ENCODE measurements at places on chromosomes 5 and 9. TPM values are rescaled to one million over a fixed set of nuclear protein-coding genes. Genes with fewer than 3 reads are reported as not detected.

The TMEM215 gene
- polyA plus RNA-seq: not detected

The PDE8B gene
- 5.4 TPM for polyA plus RNA-seq

The PPP1R26 gene
- polyA plus RNA-seq: 5.3 TPM

The PAX5 gene
- polyA plus RNA-seq: not detected

The TMC1 gene
- polyA plus RNA-seq: not detected

The C9orf153 gene
- not detected for polyA plus RNA-seq

The BRD3OS gene
- 7.5 TPM for polyA plus RNA-seq

The PHF24 gene
- 0.34 TPM for polyA plus RNA-seq

The ORM1 gene
- polyA plus RNA-seq: 6.9 TPM

The ADAMTS12 gene
- polyA plus RNA-seq: 2.4 TPM
